Activated T-helper 1 cell treated with anti-CD3 and anti-CD28 coated beads, Interleukin-2, amount 50 U/mL, for 16 hours (primary cell): ENCODE measurements at places on chromosomes 2 and 18.

GRCh38 chr18:54250846-54251261 is 18.5 kb upstream of the POLI start:
- no peak for DNase-seq

GRCh38 chr18:13379930-13380690 is 161.6 kb downstream of the LDLRAD4 start:
- no peak for DNase-seq

- no peak for DNase-seq
These were observed 252.5 kb downstream of the XIRP2 start for GRCh38 chr2:167140767-167141166.

DNA sequence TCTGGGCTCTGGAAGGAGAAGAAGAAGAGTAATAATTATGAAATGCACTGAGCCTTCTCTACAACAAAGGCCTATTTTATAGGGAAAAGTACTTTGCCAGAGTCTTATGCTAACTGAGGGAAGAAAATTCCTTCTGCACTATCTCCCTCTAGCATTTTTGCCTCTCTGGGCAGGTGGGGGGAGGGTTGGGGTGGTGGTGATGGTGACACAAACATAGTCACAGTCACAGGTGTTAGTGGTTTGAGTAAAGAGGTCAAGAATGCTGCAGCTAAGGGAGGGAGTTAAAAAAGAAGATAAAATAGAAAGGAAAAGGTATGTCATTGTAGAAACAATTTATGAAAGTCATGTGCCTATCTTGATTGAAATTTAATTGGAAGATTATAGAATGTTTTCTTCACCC is 140.8 kb upstream of the COL3A1 start:
- DNase-seq: no peak
